ENCODE measurements at places on chromosomes 11 and 22. TPM values are rescaled to one million over a fixed set of nuclear protein-coding genes. Genes with fewer than 3 reads are reported as not detected.

Gene C11orf87
- not detected for total RNA-seq

Gene KCNQ1
- 1.0 TPM for total RNA-seq

Gene STIP1
- total RNA-seq, result 293 TPM

Gene APOL3
- total RNA-seq, result 0.35 TPM

Gene DLG2
- 21.6 TPM for total RNA-seq

Gene CRYBB3
- not detected for total RNA-seq

Gene ADM2
- total RNA-seq, result 28.8 TPM

Gene CARS1
- total RNA-seq, result 117 TPM

- no peaks in the 10 kb centered on the region for H3K4me1 ChIP-seq
- no peak overlapping the region for H3K27ac ChIP-seq
- no peaks in the 10 kb centered on the region for H3K27me3 ChIP-seq
- H3K36me3 ChIP-seq, result peaks cover 3% of the 10 kb centered on the region
Measured at GRCh38 chr11:46895821-46896220, 22.5 kb downstream of the LRP4 start.

DNA sequence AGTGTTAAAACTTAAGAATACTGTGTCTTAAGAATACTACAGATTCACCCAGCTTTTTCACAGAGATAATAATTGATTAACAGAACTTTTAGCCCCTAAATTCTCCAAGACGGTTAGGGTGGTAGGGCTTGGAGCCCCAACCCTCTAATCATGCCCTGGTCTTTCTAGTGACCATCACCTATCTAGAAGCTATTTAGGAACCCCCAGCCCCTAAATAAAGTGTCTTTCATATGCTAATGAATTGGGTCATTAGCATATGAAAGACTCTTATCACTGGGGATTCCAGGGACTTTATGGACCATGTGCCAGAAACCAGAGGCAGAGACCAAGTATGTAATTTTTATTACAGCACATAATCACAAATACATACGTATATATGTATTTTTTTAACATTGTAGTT lies 999.7 kb upstream of the RAG2 start:
- no peaks in the 10 kb centered on the region for H3K4me1 ChIP-seq
- no peak overlapping the region for H3K27ac ChIP-seq
- no peak for DNase-seq
- H3K27me3 ChIP-seq, result no peaks in the 10 kb centered on the region
- no peak overlapping the region for H3K4me3 ChIP-seq

DNA sequence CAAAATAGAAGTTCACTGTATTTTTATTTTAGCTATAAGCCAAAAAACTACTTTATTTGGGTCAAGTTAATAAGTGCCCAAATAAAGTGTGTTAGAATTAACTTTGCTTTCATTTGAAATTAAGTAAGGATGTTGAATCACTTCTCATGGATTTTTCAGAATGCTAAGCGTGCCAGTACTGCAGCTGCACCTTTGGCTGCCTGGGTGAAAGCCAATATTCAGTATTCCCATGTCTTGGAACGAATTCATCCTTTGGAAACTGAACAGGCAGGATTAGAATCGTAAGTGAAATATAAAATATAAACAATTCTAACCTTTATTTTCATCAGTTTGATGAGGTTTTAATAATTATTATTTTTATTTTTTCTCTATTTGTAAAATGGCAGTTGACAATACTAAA lies 113.6 kb downstream of the DYNC2H1 start:
- no peaks in the 10 kb centered on the region for H3K36me3 ChIP-seq
- no peak overlapping the region for H3K4me3 ChIP-seq

DNA sequence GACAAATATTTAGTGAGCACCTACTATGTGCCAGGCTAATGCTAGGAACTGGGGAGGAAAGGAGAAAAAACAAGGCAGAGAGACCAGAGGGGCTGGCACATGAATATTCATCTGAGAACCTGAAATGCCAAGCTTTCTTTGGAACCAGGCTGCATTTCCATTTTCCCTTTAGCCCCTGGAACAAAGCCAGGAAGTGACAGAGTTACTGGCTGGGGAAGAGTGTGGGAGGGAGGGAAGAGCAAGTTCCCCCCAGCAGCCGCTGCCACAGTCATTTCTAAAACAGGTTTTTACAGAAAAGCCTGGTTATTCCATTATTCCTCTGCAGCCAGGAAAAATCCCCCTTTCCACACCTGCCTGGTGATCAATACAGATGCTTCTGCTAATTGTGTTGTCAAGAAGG lies 97.0 kb downstream of the SPON1 start:
- no peaks in the 10 kb centered on the region for H3K4me1 ChIP-seq
- no peak overlapping the region for H3K27ac ChIP-seq
- no peaks in the 10 kb centered on the region for H3K27me3 ChIP-seq
- H3K36me3 ChIP-seq, result no peaks in the 10 kb centered on the region
- no peak overlapping the region for H3K4me3 ChIP-seq
- no peak for DNase-seq

DNA sequence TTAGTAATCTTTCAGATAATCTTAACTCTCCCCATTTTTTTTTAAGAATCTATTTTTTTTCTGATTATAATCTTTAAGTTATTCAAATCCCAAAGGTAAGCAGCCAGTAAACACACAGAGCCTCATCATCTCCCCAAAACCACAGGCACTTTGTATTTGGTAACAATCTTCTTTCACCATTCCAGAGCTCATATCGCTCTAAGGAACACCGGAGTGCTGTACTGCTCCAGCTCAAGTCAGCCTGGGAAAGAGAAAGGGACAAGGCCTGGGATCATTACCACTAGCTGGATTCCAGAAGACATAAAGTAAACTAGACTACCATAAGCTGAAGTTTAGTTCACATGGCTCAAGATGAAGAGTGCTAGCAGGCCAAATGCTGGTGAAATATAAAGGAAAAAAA lies 73.0 kb upstream of the APOA1 start:
- peaks cover 11% of the 10 kb centered on the region for H3K4me1 ChIP-seq
- no peaks in the 10 kb centered on the region for H3K27me3 ChIP-seq
- peak overlapping the region; percentile 37 for H3K27ac ChIP-seq
- no peak for DNase-seq

DNA sequence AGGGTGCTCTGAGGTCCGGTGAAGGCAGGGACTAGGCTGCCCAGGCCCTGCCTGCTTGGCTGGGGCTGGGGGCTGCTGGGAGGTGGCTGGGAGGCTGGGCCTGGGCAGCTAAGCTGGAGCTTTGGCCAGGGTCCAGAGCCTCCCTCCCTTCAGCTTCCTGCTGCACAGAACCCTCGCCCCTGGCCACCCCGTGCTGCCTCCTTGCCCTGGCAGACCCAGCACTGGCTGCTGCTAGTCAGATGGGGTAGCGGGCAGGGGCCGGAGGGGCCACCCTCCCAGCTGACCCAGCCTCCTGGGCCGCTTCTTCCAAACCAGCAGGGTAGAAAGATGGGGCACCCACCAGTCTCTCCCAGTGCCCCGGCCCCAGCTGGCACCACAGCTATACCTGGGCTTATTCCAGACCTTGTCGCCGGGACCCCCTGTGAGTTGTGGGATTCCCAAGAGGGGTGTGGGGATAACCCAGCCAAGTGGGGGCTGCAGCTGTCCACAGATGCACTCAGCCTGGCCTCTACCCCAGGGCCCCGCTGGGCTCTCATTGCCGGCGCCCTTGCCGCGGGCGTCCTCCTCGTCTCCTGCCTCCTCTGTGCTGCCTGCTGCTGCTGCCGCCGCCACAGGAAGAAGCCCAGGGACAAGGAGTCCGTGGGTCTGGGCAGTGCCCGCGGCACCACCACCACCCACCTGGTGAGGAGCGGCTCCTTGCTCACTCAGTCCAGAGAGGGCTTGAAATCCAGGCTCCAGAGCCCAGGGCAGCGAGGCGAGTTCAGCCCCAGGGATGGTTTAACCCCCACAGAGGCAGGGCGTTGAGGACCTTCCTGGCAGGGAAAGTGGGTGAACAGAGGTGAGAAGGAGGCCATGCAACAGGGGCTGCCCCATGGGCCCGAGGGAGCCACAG lies at the start of gene SYT8:
Gene SYT8 (plus strand): TSS at position 212 of the 892 bp plus-strand sequence. CDS start 116 bp downstream, at position 328.
- no peak for DNase-seq
- H3K27me3 ChIP-seq, result no peaks in the 10 kb centered on the region
- H3K27ac ChIP-seq, result peak within 1 kb of the TSS; percentile 98
- no peaks in the 10 kb centered on the region for H3K36me3 ChIP-seq
- no peak within 1 kb of the TSS for H3K4me3 ChIP-seq

DNA sequence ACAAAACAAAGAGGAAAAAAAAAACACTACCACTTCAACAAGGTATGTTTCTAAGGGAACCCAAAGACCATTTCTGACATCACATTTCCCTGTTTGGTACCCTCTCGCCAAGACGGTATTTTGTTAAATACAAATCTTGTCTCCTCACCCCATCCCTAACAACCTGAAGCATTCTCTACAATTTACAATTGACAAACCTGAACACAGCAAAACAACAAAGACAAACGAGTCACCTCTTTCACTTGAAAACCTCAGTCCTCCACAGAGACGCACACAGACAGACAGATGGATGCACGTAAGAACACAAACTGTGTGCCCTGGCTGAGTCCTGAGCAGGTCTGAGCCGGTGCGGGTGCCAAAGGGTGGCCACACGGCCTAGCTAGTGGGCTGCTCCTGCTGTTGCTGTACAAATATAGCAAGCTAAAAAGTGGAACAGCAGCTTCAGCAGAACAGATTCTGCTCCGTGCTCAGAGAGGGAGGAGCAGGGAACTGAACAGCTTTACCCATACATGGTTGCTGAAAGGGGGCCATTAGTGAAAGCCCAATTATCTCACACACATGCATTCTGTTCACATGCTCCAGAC lies 28.5 kb downstream of the CELF1 start:
- no peaks in the 10 kb centered on the region for H3K36me3 ChIP-seq
- H3K4me1 ChIP-seq, result peaks cover 21% of the 10 kb centered on the region
- no peak overlapping the region for H3K4me3 ChIP-seq
- peak overlapping the region; percentile 30 for H3K27ac ChIP-seq
- DNase-seq, result no peak
- no peaks in the 10 kb centered on the region for H3K27me3 ChIP-seq

- H3K36me3 ChIP-seq, result no peaks in the 10 kb centered on the region
- DNase-seq, result no peak
- H3K27me3 ChIP-seq, result no peaks in the 10 kb centered on the region
- no peak overlapping the region for H3K4me3 ChIP-seq
Measured at GRCh38 chr11:88632163-88632562, 294.6 kb upstream of the CTSC start.

- no peaks in the 10 kb centered on the region for H3K36me3 ChIP-seq
- no peaks in the 10 kb centered on the region for H3K27me3 ChIP-seq
- DNase-seq, result no peak
- H3K4me3 ChIP-seq, result no peak overlapping the region
- no peak overlapping the region for H3K27ac ChIP-seq
- H3K4me1 ChIP-seq, result no peaks in the 10 kb centered on the region
Measured at GRCh38 chr22:48444320-48445112, 1383.2 kb downstream of the BRD1 start.

DNA sequence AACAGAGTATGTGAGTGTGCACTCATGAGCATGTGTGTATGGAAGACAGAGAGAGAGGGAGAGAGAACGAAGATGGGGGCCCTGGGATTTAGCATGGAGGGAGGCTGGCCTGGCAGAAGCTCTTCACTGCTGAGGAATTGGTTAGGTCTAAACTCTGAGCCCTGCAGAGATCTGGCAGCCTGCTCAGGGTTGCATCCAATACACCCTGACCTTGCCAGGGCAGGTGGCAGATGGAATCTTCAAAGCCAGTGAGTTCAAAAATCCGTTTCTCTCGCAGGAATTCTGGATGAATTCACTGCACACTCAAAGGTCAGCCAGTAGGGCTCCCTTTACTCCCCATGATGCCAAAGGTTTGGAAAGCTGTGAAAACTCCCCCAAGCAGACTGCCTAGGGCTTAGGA lies 61.4 kb upstream of the OLFML1 start:
- no peak for DNase-seq
- no peaks in the 10 kb centered on the region for H3K27me3 ChIP-seq
- H3K4me1 ChIP-seq, result no peaks in the 10 kb centered on the region
- no peak overlapping the region for H3K4me3 ChIP-seq

DNA sequence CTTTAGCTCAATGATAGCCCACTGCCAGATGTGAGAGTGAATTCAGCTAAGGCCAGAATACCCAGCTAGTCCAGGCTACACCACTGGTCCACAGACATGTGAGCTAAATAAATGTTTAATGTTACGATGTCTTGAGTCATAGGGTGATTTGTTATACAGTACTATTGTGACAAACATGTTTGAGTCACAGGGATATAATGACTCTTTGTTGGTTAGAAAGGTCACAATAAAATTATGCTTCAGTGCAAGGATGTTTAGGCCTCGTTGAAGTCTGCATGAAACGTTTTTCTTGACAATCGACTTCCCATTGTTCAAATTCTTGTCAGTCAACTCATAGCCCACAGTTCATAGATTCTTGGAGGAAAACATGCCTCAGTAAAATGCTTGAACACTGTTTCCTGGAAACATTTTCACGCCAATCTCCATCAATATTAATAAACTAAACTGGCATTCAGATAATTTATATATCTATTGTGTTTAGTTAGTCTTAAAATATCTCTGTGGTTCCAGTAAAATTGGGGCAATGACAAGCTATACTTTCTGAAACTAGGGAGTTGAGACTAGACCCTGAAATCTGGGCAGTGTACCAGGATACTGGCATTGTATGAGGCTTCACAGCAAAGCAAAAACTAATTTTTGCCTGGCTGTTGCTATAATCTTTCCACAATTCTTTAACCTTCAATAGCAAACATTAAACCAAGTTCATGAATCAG lies 650.8 kb upstream of the KIRREL3 start:
- no peaks in the 10 kb centered on the region for H3K4me1 ChIP-seq
- no peaks in the 10 kb centered on the region for H3K36me3 ChIP-seq
- H3K27ac ChIP-seq, result no peak overlapping the region
- H3K27me3 ChIP-seq, result no peaks in the 10 kb centered on the region
- no peak overlapping the region for H3K4me3 ChIP-seq
- no peak for DNase-seq

DNA sequence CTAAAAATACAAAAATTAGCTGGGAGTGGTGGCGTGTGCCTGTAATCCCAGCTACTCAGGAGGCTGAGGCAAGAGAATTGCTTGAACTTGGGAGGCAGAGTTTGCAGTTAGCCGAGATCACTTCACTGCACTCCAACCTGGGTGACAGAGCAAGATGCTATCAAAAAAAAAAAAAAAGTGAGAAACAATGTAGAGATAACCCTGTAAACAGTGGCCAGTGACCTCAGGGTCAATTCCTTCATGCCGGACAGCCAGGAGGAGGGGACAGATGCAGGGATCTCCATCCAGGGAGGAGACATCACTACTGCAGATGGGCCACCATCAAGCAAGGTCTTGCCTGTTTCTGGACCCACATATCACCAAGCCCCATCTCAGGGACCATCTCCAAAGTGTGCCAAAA lies 10.2 kb downstream of the CFL1 start:
- no peak overlapping the region for H3K4me3 ChIP-seq
- H3K27me3 ChIP-seq, result no peaks in the 10 kb centered on the region
- DNase-seq, result no peak
- peaks cover 37% of the 10 kb centered on the region for H3K4me1 ChIP-seq

GRCh38 chr22:44441401-44442185 lies 56.4 kb downstream of the RTL6 start:
- no peak overlapping the region for H3K4me3 ChIP-seq
- no peaks in the 10 kb centered on the region for H3K4me1 ChIP-seq
- no peaks in the 10 kb centered on the region for H3K27me3 ChIP-seq
- no peak overlapping the region for H3K27ac ChIP-seq
